ENCODE measurements at places on chromosomes 3 and 15.

GRCh38 chr3:141487521-141488252 lies 860 bp downstream of the RASA2 start:
- peak; percentile 94 for DNase-seq

DNA sequence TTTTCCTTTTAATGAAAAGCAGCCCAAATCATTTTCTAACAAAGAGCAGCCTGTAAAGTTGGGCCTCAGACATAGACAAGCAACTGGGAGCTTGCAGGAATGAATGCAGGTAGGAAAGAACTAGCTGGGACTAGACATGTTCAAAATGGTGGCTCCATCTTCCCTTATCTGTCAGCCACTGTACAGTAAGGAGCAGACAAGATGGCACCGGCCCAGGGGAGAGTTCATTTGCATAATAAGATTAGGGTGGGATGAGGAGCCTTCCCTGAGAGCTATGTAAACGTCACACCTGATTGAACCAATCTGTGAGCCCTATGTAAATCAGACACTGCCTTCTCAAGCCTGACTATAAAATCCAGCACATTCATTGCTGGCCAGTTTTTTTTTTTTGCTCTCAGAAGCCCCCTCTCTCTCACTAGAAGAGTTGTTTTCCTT lies 59.7 kb upstream of the GK5 start:
- DNase-seq = peak; percentile 39

DNA sequence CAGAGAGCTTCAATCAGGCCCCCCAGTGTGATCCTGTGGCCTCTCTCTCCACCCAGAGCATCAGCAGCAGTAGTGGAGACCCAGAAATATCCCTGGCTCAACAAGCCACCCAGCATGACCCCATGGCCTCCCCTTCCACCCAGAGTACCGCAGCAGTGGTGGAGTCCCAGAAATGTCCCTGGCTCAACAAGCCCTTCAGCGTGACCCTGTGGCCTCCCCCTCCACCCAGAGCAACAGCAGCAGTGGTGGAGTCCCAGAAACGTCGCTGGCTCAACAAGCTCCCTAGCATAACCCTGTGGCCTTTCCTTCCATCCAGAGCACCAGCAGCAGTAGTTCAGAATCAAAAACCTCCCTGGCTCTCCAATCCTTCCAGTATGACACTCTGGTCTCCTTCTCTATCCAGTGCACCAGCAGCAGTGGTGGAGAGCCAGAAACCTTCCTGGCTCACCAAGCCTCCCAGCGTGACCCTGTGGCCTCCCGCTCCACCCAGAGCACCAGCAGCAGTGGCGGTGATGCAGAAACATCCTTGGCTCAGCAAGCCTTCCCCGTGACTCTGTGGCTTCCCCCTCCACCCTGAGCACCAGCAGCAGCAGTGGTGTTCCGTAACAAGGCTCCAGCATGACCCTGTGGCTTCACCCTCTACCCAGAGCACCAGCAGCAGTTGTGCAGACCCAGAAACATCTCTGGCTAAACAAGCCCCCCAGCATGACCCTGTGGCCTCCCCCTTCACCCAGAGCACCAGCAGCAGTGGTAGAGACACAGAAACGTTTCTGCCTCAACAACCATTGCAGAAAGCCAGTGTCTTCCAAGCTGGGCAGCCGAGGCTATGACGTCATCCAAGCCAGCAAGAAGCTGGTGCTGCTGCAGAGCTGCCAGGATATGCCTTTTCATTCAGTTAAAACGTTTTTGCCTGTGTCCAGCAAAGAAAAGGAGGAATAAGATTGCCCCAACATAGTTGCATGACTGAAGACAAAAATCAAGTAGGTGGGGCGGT lies 61.3 kb upstream of the TAMM41 start:
- no peak for DNase-seq

GRCh38 chr3:168671091-168671490 lies 575.4 kb upstream of the GOLIM4 start:
- no peak for DNase-seq

All from T47D (cell line).